Stimulated activated CD8-positive, alpha-beta memory T cell treated with anti-CD3 and anti-CD28 coated beads, Interleukin-4, amount 100 ng/mL, for 24 hours (primary cell): ENCODE measurements at places on chromosomes 5 and 9.

- no peak for DNase-seq
These were observed 111.0 kb downstream of the MED27 start for GRCh38 chr9:131968632-131969031.

DNA sequence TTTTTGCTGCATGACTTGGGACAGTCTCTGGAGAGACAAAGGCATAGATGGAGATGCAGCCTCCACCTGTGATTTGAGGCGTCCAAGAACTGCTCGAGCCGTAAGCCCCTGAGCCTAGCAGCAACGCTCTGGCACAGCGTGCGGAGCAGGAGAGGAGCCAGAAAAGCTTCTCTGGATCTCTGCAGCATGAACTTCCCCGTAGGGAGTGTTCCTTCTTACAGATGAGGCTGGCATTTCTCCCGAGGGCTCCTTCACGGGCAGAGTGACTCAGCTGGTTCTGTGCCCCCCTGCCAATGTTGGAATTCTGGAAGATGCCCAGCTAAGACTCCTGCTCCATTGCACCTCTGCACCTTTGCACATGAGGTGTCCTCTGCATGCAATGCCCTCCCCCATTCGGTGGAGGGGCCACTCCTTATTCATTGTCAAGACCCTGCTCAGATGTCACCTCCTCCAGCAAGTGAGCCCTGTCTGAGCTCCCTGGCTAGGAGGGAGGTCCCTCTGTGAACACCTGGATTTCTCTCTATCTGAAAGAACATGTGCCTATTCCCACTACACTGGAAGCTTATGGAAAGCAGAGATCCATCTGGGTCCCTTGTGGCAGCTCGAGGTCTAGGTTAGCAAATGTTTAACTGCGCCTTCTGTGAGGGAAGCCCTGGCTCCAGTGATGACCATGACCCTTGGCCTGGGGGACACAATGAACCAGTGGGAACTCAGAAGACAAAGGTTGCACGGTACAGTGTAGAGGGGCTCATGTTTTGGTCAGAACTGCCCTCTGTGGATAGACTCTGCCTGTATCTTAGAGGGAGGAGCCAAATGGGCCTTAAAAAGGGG lies 39.6 kb downstream of the SH3PXD2B start:
- no peak for DNase-seq

GRCh38 chr9:97985058-97985861 lies 2.1 kb downstream of the ANP32B start:
- no peak for DNase-seq

DNA sequence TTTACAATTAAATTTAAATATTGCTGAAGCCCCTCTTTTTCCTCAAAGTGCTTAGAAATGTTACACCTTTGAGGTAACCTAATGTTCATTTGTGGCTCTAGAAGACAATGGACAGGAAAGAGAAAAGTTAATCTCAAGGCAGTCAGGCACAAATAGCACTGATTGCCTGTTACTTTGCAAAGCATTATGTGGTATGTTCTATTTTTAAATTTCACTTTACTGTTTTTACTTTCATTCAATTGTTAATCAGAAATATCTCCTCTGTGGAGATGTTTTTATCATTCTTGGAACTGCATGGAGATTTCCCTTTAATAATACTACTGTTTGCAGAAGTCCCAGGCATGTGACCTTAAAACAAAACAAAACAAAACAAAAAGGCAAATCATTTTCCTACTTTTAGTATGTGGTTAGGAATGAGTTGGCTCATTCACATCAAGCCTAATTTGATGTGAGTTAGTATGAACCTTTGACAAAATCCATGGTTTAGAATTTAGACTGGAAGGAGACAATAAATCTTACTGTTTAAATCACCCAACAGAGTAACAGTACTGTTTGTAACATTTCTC lies 67.5 kb downstream of the CWC27 start:
- DNase-seq, result no peak

DNA sequence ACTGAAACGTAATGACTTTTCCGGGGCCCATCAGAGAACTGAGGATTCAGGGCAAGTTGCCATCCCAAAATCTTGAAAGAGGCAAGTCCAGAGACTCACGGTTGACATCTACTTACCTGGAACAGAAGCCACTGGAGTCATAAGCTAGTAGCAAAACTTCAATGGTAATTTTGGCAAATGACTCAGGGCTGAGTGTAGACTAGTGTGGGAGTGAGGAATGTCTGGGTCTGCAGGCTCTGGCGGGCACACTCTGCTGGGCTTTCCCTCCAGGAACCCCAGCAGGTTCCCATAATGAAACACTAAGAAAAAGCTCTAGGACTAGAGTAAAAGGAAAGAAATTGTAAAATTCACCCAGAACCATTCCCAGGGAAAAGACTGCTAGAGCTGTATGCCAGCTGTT lies 122.9 kb upstream of the NFIL3 start:
- no peak for DNase-seq
